NCI-H69 (cell line): ENCODE measurements at places on chromosomes 13 and 19.

DNA sequence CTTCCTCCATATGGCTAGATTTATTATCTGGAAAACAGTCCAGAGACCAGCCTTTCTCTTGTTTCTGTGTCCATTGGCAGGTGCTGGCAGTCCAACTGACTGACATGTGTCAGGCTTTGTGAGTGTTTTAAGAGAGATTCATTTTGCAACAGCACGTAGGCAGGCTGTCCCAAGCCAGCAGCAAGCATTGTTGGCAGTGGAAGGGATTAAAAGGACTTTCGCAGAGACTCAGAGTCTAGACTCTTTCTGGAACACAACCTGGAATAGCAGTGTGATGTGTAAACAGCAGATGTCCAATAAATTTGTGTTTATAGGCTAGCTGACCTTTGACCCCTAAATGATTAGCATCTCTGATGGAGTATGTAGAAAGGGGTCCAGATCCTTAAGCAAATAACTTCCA, 222.2 kb upstream of the SERP2 start:
- peak; percentile 15 for DNase-seq

DNA sequence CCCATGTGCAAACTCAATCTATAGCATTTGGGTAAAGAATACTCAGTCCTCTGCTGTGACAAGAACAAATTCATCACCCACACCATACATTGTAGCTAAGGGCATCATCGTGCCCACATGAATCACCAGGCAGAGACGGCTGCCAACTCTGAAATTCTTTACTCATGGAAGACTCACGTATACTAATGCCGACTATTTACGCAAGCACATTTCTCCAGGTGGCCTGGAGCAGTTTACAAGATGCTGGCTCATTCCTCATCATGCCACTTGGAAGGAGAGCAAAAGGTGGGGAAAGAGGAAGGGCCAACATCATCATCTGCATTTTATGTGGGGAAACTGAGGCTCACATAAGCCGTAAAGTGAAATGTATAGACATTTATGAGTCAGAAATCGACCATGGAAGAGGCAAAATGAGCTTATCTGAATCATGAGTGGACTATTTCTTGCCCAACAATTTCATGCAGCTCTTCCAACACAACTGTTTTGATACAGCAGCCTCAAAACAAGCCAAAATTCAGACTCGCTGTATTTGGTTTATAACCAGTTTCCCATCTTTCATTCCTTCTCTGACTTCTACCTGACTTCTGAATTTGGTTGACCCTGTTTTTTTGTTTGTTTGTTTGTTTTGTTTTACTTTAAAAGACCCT, 213.9 kb upstream of the SERP2 start:
- no peak for DNase-seq

GRCh38 chr13:75760131-75761021, 124.2 kb downstream of the LMO7 start:
- DNase-seq: peak; percentile 90

- DNase-seq: peak; percentile 42
Measured at GRCh38 chr13:59587971-59588716, 575.6 kb downstream of the DIAPH3 start.

GRCh38 chr19:2274931-2275535, 6.9 kb downstream of the PEAK3 start:
- DNase-seq: peak; percentile 72

- peak; percentile 90 for DNase-seq
Measured at GRCh38 chr13:97492257-97492656, 58.3 kb downstream of the RAP2A start.

DNA sequence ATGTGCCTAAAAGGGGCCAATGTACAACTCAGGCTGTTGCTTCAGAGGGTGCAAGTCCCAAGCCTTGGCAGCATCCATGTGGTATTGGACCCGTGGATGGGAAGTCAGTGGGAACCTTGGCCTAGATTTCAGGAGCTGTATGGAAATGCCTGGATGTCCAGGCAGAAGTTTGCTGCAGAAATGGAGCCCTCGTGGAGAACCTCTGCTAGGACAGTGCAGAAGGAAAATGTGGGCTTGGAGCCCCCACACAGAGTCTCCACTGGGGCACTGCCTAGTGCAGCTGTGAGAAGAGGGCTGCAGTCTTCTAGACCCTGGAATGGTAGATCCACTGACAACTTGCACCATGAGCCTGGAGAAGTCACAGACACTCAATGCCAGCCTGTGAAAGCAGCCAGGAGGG, 28.5 kb downstream of the GPC5 start:
- no peak for DNase-seq

- no peak for DNase-seq
Measured at GRCh38 chr19:22503524-22503923, 81.4 kb upstream of the ZNF98 start.

DNA sequence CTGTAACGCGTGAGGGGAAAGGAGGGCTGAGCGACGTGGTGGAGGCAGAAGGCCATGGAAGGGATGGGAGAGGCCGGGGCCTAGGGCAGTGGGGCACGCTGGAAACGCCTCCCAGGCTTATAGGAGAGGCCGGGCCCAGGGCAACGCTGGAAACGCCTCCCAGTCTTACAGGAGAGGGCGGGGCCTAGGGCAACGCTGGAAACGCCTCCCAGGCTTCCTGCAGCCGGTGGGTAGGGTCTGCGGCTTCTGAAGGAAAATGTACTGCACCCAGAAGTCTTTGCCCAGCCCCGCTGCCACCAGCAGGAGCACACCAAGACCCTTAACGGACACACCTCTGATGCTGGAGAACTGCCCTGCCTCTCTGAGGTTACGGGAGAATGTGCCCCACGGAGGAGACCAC, 9.1 kb downstream of the CACTIN start:
- DNase-seq: no peak

DNA sequence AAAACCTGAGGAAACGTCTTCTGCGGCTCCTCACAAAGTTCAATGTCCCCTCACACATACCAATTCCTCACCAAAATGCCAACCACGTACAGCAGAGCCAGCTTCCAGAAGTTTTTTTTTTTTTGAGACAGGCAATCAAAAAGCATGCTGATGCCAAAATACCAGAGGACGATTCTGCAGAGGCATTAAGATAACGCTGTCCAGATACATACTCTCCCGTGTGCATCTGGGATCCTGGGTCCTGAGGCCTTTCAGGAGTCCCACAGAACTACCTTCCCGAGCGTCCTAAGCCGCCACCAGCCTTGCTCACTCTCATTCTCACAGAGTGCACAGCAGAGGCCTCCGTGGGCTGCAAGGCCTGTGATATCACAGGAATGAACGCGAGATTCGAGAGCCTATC, 5.0 kb downstream of the DCUN1D2 start:
- no peak for DNase-seq

GRCh38 chr13:22287343-22287920, 616.6 kb downstream of the FGF9 start:
- DNase-seq: no peak

DNA sequence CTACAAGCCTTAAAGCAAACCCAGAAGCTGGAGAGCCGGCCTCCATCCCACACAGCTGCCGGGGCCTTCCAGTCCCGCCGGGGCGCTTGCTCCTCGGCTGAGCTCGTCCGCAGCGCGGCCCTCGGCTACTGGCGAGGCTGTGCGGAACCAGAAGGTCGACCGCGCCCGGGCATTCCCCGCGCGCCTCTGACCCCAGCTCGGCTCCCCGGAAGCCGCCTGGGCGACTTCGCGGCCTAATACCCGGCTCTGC, 863 bp downstream of the ANKRD10 start:
- DNase-seq: no peak

- peak; percentile 79 for DNase-seq
Measured at GRCh38 chr13:92175330-92175729, 776.9 kb downstream of the GPC5 start.

GRCh38 chr13:38872693-38873092, 117.9 kb downstream of the STOML3 start:
- DNase-seq: peak; percentile 73

GRCh38 chr13:24709186-24709913, 29.1 kb downstream of the ATP12A start:
- DNase-seq: no peak

GRCh38 chr13:97376981-97377380, 57.0 kb upstream of the RAP2A start:
- no peak for DNase-seq

DNA sequence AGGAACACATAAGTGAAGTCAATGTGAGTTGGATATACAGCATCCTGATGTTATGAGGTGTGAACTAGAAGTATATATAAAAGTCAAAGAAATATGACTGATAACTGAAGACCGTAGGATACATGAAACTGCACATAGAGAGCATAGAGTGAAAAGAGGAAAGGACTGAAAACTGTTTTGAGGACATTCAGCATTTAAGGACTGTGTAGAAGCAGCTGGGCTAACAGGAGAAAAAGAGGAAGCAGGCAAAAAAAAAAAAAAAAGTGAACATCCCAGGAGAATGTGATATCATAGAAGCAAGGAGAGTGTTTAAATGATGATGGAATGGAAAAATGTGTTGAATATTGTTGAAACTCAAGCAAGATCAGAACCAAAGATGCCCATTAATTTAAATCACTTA, 363.5 kb downstream of the PCDH20 start:
- no peak for DNase-seq

- peak; percentile 89 for DNase-seq
Measured at GRCh38 chr19:46975925-46976782, 43.5 kb upstream of the NPAS1 start.

- no peak for DNase-seq
Measured at GRCh38 chr13:104757712-104758111, 1691.5 kb upstream of the SLC10A2 start.

DNA sequence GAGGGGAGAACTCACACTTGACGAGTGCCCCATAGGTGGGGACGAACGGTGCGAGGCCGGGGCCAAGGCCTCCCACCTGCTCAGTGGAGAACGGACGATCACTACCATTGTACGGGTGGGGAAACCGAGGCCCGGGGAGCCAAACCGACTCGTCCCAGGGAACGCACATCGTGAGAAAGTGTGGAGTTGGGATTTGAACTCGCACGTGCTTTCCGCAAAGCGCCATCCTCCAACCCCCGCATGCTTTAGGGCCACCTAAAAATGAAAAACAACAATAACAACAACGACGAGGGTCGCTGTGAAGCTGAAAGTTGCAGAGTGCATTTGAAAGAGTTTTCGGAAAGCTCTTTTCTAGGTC, 458 bp downstream of the ARHGEF1 start:
- DNase-seq: no peak

GRCh38 chr13:71659404-71659803, 207.6 kb downstream of the DACH1 start:
- DNase-seq: peak; percentile 42

GRCh38 chr19:3220576-3220975, 3.9 kb upstream of the CELF5 start:
- DNase-seq: peak; percentile 25

DNA sequence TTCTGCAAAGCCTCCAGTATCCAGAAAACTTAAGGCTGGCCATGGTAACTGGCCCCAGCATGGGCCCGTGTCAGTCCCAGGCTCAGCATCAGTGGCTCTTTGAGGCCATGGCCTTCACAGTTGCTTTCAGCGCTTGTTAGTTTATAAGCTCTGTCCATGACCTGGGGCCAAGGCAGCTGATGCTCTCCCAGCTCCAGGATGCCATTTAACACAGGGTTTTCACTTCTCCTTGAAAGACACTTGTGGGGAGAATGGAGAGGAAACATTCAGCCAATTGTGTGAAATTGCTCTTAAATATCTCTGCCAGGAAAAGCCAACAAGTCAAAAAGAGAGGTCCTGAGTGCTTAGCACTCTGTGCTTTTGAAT, 321.3 kb downstream of the FOXO1 start:
- DNase-seq: no peak

- no peak for DNase-seq
Measured at GRCh38 chr13:30438286-30438685, 16.0 kb downstream of the UBE2L5 start.

DNA sequence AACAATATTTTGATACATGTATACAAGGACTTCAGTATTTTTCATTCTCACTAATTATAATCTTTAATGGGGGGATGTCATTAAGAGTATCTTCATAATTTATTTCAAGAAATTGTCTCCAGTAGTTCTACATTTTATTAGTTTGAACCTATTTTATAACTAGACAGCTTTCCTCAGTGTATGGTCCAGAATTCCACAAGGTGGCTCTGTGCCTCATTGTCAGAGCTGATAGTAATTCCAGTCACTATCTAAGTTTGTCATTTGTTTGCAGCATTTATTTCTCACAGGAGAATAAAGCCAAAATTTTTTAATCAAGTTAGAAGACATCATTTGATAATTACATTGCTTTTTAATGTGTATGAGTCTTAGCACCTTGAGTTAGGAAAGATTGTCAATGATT, 1633.0 kb upstream of the PCDH20 start:
- DNase-seq: peak; percentile 23

GRCh38 chr13:93903909-93904308, 575.6 kb downstream of the DCT start:
- DNase-seq: peak; percentile 98

DNA sequence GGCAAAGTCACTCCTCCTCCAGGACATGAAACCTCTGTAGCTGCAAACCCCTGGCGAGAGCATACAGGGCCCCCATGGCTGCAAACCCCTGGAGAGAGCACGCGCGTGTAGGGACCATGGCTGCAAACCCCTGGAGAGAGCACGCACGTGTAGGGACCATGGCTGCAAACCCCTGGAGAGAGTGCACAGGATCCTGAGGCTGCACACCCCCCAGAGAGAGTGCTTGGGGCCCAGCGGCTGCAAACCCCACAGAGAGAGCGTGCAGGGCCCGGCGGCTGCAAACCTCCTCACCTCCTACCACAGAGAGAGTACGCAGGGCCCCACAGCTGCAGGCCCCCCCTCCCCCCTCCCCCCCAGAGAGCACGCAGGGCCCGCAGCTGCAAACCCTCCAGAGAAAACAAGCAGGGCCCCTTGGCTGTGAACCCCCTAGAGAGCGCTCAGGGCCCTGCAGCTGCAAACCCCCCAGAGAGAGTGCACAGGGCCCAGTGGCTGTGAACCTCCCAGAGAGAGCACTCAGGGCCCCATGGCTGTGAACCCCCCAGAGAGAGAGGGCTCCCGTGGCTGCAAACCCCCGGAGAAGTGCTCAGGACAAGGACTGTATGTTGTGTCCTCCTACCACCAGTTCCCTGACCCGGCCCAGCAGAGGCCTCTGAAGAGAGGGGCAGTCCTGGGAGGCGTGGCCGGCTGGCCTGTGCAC, 7.3 kb downstream of the ADPRHL1 start:
- peak; percentile 33 for DNase-seq

DNA sequence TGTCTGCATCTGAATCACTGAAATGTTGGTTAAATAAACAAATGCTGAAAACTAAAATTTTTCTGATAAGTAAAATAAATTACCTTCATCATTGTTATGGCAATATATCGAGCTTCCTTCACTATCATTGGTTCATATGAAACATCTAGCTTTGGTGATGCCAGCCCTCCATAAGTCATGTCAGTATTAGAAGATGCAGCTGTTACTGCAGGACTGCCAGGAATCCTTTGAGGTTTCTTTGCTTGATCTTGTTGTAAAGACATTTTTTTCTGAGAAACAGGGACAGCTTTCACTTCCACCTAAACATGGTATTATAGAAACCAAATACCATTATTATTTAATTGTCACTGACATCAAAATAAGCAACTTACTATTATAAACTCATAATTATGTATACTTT, 123.7 kb upstream of the FBXL3 start:
- DNase-seq: no peak
